ENCODE measurements at places on chromosomes 2 and 18.

- DNase-seq: no peak
These were observed 67.5 kb downstream of the LPIN1 start for GRCh38 chr2:11813951-11814350.

GRCh38 chr2:235977445-235977844 lies 190.7 kb downstream of the GBX2 start:
- no peak for DNase-seq

- no peak for DNase-seq
These were observed 592.1 kb upstream of the CDH2 start for GRCh38 chr18:28768791-28769768.

GRCh38 chr2:46051085-46051484 lies 246.1 kb upstream of the EPAS1 start:
- no peak for DNase-seq

DNA sequence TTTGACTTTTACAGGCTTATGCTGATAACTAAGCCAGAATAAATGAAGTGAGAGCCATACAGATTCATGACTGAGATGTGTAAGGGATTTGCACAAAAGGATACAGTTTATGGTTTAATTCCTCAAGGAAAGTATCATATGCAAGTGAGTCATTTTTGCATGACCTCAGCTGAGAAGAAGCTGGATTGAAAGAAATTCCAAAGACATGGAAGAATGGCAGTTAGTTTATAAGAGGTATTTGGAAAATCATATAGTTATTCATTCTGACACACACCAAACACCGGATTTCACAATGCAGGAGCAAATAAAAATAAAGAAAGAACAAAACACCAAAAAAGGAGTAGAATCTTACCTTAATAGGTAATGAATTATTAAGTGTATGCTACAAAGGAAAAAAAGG lies 83.2 kb upstream of the RND3 start:
- DNase-seq: no peak

DNA sequence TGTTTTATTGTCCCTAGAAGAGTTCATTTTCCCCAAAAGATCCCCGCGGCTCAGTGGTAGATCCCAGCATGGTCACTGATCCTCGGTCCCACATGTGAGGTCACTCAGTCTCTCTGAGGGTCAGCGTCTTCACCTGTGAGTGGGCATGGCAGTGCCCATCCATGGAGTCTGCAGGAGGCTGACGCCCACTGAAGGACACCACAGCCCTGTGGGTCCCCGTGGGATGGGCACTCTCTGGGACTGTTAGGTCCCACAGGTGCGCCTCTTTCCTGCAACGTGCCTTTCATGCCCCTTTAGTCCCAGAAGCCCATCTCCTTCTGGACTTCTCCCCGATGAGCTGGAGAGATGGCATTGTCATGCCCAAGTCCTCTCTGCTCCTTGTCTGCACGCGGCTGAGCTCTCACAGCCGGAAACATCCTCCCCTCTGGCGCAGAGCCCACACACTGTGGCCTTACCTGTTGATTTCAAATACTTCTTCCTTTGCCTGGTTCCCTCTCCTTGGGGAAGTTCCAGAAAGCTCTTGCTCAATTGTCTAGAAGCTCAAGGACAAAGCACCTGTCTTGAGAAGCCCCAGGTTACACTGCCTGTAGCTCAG lies 75.9 kb downstream of the PTGR3 start:
- no peak for DNase-seq

- DNase-seq: no peak
These were observed 164.5 kb upstream of the ALPP start for GRCh38 chr2:232214053-232214452.

DNA sequence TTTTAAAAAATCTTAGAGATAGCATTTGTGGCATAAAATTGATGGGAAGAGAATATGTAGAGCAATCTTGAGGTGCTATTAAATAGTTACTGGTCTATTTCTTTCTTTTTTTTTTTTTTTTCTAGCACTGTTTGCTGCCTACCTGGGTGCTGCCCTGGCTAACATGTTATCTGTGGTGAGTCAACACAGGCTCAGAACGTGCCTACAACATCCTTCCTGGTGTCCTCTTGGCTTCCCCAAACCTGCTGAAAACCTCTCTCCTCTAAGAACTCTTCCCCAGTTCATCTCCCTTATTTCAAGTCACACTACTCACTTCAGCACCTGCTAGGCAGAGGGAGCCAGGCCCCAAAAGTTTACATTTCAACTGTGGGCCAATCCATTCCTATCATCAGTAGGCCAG lies 45.1 kb upstream of the SLC14A1 start:
- no peak for DNase-seq
